ENCODE measurements at places on chromosomes 4 and X. TPM values are rescaled to one million over a fixed set of nuclear protein-coding genes. Genes with fewer than 3 reads are reported as not detected.

MAOA gene
- total RNA-seq, result 101 TPM

BEND2 gene
- total RNA-seq, result not detected

DNA sequence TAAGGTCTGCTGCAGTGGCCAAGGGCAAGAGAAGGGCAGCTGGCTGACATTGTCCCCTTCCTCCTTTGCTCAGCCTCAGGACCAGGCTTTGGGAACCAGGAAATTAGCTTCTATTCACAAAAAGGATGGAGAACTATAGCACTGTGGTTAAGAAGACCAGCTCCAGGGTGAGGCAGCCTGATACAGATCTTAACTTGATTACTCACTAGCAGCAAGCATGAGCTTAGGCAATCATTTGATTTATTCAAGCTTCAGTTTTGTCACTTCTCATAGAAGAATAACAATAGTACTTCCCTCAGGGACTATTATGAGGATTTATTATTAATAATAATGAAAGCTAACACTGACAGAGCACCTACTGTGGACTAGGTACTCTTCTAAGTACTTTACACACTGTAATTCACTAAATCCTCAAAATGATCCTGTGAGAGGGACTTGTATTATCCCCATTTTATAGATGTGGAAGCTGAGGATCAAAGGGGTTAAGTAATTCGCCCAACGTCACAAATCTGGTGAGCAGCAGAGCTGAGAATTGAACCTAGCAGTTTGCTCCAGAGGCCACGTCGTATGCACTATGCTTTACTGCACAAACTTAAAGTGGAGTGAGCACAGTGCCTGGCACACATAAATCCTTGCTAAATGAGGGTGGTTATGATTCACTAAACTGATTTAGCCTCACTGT lies 130.4 kb upstream of the PAK3 start:
- H3K4me3 ChIP-seq, result no peak overlapping the region
- DNase-seq, result no peak
- no peak overlapping the region for H3K27ac ChIP-seq
- no peaks in the 10 kb centered on the region for H3K27me3 ChIP-seq
- no peaks in the 10 kb centered on the region for H3K4me1 ChIP-seq

GRCh38 chr4:109967798-109968520 lies 55.3 kb downstream of the EGF start:
- no peaks in the 10 kb centered on the region for H3K36me3 ChIP-seq
- no peak for DNase-seq
- H3K27ac ChIP-seq, result no peak overlapping the region
- peaks cover 8% of the 10 kb centered on the region for H3K4me1 ChIP-seq
- H3K4me3 ChIP-seq, result no peak overlapping the region
- no peaks in the 10 kb centered on the region for H3K27me3 ChIP-seq

DNA sequence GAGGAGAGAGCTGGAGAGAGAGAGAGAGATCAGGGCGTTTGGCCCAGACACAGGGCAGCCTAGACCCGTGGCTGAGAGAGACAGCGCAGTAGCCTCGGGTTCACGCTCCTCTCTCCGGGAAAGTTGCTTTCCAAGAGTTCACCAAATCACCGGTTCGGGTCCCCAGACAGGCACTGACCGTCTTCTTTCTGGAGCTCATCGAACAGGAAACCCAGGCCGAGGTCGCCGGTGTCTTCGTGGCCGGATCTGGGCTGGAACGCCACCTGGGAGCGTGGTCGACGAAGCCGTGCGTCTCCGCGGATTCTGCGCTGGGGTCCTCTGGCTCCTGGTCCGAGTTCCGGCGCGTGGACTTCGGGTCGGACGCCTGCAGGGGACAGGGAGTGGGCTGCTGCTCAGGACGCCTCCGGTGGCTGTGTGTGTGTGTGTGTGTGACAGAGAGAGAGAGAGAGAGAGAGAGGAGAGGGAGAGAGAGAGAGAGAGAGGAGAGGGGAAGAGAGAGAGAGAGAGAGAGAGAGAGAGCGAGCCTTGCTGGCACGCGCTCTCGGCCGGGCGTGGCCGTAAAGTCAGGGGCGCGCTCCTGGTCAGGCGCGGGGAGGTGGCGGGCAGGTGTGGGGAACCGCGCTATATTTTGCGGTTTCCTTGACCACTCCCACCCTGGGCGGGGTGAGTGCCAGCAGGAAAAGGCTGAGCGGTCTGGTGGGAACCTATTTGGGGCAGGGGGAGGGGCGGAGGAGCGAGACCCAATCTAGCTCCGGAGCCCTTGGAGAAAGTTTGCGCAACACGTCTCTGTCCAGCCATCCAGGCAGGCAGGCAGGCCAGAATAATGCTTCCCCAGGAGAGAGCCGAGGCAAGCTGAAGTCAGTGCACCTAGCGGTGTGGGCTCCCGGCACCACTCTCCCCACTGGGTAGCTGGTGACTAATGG lies 62.1 kb downstream of the RHOXF2B start:
- no peak for DNase-seq
- H3K27ac ChIP-seq, result no peak overlapping the region
- peaks cover 39% of the 10 kb centered on the region for H3K27me3 ChIP-seq
- H3K4me3 ChIP-seq, result peak overlapping the region; percentile 28
- H3K36me3 ChIP-seq, result no peaks in the 10 kb centered on the region
- H3K4me1 ChIP-seq, result peaks cover 5% of the 10 kb centered on the region

DNA sequence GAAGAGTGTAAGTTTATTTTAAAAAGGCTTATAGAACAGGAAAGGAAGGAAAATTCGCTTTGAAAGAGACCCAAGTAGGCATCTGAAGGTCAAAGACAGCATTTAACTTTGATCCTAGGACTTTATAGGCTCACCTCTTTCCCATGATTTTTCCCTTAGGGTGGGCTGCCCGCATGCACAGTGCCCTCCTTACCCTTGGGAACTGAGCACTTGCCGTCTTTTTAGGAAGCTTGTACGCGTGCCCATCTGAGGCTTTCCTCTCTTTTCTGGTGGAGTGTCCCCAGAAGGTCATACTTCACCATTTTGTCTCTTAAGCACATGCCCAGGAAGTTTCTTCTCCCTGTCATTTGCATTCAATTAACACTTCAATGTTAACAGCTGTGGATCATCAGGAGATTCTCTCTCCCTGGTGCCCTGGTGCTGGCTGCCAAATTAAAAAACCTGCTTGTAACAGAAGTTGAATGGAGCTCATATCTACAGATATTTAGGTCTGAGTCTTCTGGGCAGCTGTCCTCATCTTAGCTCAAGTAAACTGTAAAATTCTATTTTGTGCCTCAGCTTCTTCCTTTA lies 38.4 kb upstream of the IL9R start:
- DNase-seq, result no peak
- no peak overlapping the region for H3K27ac ChIP-seq

RTL3 gene
- 0.59 TPM for total RNA-seq

TLR3 gene
- 4.4 TPM for total RNA-seq

DNA sequence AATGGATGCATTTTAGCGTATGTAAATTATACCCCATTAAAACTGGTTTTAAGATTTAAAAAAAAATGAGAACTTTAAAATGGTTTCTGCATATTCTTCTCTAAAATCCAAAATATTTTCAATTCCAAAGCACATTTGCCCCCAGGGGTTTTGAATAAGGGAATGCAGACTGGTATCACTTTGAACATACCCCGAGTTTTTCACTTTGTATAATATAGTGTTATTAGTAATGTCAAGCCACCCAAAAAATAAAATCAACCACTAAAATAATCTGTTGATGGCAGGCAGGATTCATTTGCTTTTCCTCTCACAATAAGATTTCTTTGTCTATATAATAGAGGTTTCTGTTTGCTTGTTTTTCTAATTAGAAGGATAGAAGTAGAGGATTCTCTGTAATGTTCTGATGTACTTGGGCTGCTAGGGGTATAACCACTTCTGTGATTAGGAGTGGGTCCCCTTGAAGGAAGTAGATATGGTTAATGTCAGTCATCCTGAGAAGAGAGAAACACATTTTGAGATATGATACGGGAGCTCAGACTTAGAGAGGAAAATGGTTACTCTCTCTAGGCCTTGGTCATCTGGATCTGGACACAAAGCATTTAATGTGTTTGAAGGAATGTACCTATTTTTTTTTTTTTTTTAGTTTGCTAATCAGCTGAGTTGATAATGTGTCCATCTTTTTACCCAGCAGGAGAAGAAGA lies 9.3 kb upstream of the LIN54 start:
- H3K4me1 ChIP-seq, result no peaks in the 10 kb centered on the region
- H3K27ac ChIP-seq, result no peak overlapping the region
- DNase-seq, result no peak

DNA sequence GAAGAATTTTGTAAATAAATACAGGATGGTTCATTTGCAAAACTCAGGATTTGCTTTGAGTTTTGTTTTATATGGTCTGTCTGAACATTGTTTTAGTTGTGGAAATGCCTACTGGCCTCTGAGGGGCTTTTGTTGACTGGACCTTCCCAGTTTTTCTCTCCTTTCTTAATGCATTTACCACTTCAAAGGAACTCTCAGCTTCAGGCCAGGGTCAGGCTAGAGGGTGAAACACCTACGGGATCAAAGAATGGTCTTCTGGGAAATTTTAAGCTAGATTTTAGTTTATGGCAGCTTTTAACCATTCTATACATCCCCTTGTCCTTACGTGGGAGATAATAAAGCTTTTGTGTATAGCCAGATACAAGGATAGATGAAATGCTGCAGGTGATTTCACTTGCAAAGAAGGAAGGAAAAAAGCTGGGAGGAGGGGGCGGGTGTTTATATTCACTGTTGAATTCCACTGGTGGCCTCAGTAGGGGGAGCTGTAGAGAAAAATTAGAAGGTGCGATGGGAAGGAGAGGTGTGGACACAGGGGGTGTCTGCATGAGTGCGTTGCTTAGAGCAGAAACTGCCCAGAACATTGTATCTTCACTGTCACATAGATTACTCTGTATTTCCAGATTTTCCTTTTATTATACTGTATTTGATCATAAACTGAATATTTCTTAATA lies 151.8 kb downstream of the TSPAN5 start:
- DNase-seq, result no peak
- H3K4me1 ChIP-seq, result no peaks in the 10 kb centered on the region
- no peak overlapping the region for H3K27ac ChIP-seq
- no peak overlapping the region for H3K4me3 ChIP-seq

KCND1 gene
- 0.34 TPM for total RNA-seq
